ENCODE measurements at places on chromosomes 2 and 18.

GRCh38 chr2:195212586-195212985, 444.4 kb upstream of the SLC39A10 start:
- no peak for DNase-seq

DNA sequence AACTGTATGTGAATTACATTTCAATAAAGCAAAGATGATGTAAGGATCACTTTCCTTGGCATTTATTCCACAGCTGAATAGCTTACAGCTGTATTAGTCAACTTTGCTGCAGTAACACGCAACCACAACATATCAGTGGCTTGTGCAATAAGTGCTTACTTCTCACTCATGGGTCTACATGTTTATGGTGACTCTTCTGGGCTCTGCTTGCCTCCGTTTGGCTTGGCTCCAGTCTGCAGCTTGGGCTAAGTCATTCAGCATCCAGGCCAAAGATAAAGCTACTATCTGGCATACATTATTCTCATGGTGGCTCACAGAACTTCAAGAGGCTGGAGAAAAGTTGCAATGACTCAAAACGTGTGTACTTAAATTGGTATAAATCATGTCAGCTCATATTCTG, 355.0 kb downstream of the RNF144A start:
- peak; percentile 2 for DNase-seq

DNA sequence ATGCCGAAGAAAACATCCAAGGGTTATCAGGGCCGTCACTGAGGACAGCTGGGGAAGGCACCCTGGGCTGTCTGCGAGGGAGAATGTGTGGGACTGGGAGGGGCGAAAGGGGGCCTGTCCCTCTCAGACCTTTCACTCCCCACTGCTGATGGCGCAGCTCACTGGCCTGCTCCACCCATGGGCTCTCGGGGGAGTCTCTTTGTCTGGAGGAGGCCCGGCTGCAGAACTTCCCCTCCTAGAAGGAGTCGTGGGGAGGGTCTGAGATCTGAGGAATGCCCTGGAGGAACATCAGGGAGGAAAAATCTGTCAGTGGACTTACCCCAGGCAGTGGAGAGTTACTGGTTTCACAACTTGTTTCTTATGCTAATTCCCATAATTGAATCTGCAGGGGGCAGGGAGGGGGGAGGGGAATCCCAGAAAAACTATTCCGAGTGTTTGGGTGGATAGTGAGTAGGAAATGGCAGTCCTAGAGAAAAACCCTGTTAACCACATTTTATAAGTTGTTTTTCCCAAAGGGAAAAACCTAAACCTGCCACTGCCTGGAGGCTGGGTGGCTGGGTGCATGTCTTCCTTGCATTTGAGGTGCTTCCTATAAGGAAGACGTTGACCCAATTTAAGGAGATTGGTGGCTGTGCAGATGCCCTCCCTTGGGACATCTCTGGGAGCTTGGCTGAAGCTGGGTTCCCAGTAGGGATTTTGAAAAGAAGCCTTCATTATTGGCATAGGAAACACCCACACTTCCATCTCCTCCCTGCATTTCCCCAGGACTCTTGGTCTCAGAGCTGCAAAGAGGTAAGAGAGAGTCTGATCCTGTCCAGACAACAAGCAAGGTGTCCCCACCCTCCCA, 11.7 kb upstream of the SEMA4C start:
- no peak for DNase-seq

DNA sequence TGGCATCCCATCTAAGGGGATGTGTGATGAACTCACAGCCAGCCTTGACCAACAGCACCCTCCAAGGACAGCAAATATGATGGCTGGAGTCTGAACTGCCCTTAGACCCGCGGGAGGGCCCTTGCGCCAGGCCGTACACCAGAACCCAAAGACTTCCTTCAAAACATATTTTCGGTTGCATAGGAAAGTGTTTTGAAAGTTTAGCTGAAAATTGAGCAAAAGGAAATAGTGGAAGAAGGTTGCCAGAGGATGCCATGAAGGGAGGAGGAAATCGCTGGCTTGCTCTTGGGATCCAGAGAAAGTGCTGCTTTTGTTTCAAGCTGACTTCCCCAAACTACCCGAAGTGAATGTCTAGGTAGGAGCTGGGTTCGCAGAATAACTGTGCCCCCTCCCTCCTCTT, 61.3 kb downstream of the IL1R2 start:
- no peak for DNase-seq

DNA sequence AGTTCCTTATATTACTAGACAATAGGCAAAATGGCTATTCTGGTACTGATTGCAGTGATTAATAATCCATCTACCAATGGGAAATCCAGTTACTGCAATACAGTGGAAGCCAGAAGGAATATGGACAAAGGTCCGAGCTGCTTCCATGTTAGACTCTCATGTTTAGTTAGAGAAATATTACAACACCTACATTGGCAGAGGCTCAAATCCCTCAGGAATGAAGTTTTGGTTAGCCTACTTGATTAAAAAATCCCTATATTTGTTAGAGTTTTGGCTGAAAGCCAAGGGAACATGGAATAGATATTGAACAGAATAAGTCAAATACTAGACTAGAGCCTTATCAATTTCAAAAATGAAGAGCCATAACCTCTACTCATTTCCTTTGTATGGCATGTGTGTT, 48.5 kb downstream of the ARL6IP6 start:
- DNase-seq = peak; percentile 15

DNA sequence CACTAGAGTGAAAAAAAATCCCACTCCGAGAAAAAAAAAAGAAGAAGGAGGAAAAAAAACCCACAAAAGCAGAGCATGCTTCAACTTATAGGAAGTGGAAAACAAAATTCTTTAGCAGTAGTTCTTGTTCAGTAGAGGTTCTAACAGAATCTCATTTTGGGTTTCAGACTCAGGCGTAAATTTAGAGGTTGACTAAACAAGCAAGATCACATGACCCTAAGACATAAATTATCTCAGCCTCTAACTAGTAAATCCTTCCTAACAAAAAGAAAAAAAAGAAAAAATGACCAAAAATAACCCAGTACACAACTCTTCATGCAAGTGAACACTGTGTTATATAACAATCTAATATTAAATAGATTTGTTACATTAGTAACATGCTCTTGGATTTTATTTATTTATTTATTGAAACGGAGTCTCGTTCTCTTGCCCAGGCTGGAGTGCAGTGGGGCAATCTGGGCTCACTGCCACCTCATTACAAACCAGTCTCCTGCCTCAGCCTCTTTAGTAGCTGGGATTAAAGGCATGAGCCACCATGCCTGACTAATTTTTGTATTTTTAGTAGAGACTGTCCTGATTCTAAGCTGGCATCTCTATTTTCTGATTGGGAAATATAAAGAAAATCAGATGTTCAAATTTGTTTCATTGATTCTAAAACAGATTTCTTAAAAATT, 35.4 kb downstream of the PPP4R3B start:
- DNase-seq = peak; percentile 15

- DNase-seq = no peak
Observed at GRCh38 chr18:36513556-36513955, 216.0 kb downstream of the FHOD3 start.

DNA sequence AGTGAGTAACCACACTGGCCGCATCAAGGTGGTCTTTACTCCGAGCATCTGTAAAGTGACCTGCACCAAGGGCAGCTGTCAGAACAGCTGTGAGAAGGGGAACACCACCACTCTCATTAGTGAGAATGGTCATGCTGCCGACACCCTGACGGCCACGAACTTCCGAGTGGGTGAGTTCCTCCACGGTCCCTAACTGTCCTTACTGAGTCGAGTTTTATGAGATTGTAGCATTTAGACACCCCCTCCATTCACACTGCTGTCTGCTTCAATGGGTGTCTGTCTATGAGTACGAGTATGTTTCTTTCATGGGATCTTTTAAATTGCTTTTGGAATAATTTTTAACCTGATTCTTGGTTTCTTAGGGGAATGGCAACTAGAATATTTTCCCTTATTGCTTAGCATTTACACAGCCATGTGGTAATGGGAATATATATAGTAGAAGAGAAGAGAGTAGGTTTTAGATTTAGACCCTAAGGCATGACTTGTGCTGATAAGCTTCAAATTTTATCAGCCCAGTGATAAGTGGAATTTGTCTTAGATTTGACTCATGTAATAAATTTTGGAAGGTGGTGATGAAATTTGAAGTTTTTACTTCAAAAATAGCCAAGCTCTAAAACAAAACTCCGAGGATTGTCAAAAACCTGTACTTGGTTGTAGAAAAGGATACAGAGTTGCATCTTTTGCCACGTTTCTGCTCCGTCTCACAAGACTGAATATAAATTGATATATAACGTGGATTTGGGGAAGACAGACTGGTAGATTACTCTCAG, 188.2 kb downstream of the LTBP1 start:
- peak; percentile 25 for DNase-seq

DNA sequence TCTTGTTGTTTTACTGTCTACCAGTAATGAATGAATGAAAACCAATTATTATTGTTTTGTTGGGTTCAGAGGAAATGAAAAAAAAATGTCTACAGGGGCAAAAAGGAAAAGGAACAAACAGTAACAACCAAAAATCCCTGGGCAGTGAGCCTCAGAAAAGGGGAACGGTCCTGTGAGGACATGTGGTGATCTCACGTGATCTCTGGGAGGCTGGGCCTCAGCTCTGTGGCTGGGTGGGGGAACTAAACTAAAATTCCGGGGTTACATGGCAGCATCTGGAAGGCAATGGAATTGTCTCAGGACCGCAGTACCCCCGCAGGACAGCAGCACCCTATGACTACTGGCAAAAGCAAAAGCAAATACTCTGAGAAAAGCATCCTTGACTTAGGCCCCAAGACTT, 80.1 kb downstream of the AFF3 start:
- DNase-seq = no peak

DNA sequence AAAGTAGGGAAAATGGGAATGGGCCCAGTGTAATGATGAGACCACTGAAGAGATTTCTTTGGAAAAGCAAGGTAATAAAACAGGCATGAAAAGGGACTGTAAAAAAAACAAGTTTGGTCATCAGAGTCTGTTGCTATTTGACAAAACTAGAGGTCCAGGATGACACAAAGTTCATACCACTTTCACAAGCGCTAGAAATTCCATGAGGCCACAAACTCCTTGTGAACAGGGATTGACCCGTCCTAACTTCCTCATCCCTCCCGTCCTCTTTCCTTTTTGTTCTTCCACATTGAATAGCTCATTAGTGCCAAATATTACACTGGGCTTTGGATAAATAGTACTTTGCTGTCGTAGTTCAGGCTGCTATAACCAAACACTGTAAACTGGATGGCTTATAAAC, 188.8 kb upstream of the EPC2 start:
- no peak for DNase-seq

- no peak for DNase-seq
Observed at GRCh38 chr2:40244251-40244650, 207.6 kb downstream of the SLC8A1 start.

DNA sequence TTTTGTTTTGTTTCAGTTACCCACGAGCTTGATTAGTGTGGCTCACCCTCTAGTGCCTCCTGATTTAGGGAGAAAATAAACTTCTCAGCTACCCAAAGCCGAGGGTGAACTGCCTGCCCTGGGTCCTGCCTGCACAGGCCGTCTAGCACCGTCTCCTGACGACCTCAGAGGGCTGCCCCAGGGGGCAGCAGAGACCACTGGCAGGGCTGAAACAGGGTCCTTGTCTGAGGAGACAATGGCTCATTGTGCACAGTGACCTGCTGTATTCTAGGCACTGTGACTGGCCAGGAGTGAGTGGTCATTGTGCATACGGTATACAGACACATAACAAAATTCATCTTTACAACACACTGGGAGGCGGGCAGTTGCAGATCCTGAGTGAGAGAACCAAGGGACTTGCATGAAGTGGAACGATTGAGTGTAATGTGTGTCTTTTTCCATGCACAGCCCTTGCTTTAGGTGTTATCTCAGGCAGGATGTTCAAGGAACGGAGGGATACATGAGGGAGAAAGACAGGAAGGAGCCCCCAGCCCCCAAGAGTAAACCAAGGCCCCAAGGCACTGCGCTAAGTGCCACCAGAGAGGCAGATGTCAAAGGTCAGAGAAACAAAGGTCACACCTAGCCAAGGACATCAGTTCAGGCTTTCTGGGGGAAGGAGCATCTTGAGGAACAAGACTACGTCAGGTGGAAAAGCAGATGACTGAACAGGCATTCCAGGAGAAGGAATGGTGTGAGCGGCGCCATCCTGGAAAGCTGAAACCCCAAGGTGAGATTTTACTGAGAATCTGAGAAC, 421.3 kb downstream of the LPIN1 start:
- DNase-seq = no peak

GRCh38 chr2:167953776-167954175, 293.6 kb downstream of the STK39 start:
- DNase-seq = no peak

DNA sequence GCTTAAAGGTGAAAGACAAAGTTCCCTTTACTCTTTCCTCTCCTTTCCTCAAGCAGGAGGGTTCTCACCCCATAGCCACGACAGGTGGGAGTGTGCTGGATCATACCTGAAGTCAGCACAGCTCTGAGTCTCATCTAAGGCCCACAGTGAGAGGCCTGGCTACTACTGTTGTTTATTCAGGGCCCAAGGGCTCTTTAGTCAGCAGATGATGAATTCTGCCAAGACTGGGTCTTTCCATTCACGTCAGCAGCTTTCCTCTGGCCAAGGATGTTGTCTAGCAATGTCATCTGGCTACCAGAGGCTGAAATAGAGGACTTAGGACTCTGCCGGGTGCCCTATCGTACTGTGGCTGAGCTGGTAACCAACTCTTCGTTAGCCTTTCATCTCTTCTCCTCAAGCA, 308.4 kb upstream of the THUMPD2 start:
- no peak for DNase-seq

DNA sequence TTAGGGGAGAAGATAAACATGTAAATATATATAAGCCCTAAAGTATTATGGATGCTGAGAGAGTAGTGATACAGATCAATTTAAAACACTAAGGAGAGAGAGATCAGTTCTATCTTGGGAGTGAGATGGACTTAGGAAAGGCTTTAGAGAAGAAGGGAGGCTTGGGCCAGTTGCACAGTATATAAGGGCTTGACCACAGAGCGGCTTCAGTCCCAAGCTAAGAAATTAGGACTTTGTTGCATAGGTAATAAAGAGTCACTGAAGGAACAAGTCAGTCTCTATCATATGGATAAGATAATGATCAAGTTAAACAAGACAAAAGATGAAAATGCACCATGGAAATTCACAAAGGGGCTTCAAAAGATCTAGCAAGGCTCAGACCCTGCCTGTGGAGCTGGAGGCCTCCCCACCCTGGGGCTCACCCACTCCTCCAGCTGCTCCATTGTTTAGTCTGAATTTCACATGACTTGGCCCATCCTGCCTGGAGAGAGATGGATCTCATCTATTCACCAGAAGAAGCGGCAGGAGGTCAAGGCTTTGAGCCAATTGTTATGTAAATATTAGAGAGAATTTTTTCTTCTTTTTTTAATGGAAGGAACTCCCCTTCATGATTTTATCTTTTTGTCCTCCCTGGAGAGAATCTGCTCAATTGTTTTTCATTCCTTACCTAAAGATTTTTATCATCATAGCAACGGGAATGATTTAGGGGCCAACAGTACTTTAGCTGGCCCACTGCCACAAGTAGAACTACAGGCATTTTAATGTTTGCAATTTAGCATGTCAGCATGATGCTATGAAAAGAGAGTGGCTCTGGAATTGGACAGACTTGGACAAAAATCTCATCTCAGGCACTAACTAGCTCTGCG, 44.0 kb downstream of the GYPC start:
- DNase-seq = no peak

- no peak for DNase-seq
Observed at GRCh38 chr2:177273408-177273807, 8.9 kb upstream of the NFE2L2 start.

- DNase-seq = peak; percentile 48
Observed at GRCh38 chr2:72778410-72778809, 47.4 kb downstream of the EXOC6B start.
